ENCODE measurements at places on chromosomes 4 and X.

GRCh38 chr4:16227462-16227868, 1.2 kb upstream of the TAPT1 start:
- peak; percentile 4 for DNase-seq

GRCh38 chr4:14076776-14077175, 449.3 kb upstream of the BOD1L1 start:
- DNase-seq = no peak

- DNase-seq = no peak
Measured at GRCh38 chrX:128975745-128976144, 547.5 kb downstream of the SMARCA1 start.

- DNase-seq = no peak
Measured at GRCh38 chrX:48894891-48895290, 2.7 kb downstream of the TIMM17B start.

GRCh38 chrX:23327104-23327503, 7.5 kb upstream of the PTCHD1 start:
- no peak for DNase-seq

DNA sequence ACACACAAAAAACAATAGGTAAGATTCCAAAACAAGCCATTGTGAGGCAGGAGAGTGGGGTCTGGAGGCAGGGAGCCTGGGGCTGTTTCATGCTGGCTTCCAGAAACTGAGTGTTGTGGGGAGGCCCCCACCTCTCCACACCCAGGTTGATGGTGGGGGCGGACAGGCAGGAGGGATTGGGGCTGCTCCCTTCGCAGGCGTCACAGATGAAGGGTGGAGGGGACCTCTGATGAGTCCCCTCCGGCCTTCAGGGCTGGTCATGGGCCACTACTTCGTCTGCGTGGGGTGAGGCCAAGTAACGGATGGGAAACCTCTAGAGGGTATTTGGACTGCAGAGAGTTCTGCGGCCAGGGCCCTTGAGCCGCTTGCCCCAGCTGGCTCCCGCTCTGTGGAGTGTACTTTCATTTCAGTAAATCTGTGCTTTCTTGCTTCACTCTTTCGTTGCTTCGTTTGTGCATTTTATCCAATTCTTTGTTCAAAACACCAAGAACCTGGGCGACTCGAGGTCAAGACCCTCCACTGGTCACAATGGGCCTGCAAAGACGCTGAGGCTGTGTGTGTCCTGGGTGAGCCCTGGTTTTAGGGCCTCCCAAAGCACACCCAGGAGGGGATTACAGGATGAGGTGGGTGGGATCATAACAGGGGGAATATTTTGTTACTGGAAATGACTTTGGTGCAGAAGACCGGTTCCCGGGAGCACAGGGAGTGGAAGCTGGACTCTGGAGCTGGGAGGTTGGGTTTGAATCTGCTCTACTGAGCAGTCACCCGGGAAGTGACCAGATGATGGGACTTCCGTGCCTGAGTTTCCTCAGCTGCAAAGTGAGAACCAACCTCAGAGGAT, 83.7 kb upstream of the ADRA2C start:
- no peak for DNase-seq

- DNase-seq = no peak
Measured at GRCh38 chr4:117225471-117225870, 140.1 kb upstream of the TRAM1L1 start.

GRCh38 chrX:101252634-101253033, 33.0 kb downstream of the DRP2 start:
- DNase-seq = no peak

DNA sequence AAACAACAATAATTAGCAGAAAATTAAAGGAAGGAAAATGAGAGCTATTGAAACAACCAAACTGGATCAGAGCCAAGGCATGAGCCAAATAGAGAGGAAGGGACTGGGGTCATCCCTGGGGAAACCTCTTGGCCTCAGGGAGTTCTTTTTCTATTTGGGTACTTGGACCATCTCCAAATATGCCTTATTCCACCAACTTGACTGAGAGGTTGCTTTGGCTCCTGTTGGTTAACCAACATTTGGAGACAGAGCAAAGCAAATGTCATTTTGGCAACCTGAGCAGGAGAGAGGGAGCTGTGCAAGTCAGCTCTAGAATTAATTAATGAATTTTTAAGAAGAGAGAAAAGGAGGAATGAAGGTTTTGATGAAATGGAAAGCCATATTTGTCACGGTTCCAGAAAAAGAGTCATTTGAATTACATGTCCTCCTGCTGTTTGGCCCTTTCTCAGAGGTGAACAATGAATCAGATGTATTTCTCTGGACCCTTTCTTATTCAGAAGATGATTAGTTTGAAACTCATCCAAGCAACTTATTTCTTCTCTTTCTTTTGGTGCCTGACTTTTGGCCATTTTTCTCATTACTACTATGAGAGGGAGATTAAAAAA, 119.1 kb downstream of the CNKSR2 start:
- DNase-seq = no peak

- no peak for DNase-seq
Measured at GRCh38 chr4:76434901-76435527, at the start of gene SHROOM3. SHROOM3 (plus strand) TSS chr4:76435229; CDS start chr4:76436053, 824 bp downstream.

DNA sequence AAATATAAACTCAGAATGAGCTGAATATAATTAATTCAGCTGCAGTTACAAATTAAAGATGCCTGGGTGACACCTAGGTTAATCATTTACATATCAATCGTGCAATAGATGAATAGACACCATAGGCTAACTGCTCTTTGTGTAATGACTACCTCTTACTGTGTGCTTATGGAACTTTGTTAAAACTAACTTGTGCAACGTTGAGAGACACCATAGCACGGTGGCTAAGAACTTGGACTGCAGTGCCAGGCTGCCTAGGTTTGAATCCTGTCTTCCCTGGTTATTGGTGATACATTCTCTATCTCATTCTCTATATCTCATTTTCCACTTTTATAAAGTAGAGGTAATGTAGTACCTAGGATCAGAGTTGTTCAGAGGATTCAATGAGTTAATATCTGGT, 46.9 kb downstream of the SMAD1 start:
- no peak for DNase-seq

GRCh38 chrX:43655151-43656004, 721 bp upstream of the MAOA start:
- peak; percentile 9 for DNase-seq

DNA sequence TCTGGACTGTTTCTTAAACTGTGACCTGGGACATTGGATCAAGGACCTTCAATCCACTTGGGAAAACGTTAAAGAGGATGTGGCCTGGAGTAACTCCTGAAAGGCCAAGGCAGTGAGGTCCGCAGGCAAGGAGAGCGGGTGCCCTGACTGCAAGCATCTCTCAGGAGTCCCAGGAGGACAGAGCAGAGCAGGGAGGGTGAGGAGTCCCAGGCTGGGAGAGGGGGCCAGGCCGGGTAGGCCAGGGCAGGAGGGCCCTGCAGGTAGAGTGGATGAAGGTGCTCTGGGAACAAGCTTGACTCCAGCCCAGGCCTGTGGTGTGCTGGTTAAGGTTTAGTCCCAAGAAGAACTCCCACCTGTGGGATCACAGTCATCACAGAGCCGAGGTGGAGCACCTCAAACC, 13.8 kb downstream of the PNMA6E start:
- no peak for DNase-seq

DNA sequence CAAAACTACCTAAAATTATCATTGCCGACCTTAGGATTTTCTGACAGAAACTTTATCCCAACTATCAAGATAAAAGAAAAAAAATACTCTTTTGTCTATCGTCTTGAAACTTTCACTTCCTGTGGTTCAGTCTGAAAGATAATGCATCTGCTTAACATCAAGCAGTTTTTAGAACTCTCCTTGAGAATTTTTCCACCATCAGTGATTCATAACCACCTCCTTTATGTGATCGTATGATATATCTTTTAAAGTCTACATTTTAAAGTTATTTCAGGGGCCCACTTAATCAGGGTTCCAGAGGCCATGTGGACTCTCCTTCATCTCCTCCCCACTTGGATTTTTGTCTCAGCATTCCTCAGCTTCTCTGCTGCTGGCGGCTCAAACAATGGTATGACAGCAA, 272.8 kb upstream of the TENM3 start:
- no peak for DNase-seq

GRCh38 chr4:30863021-30863420, 142.9 kb downstream of the PCDH7 start:
- DNase-seq = no peak

- peak; percentile 11 for DNase-seq
Measured at GRCh38 chrX:40933132-40933705, 152.0 kb upstream of the USP9X start.

DNA sequence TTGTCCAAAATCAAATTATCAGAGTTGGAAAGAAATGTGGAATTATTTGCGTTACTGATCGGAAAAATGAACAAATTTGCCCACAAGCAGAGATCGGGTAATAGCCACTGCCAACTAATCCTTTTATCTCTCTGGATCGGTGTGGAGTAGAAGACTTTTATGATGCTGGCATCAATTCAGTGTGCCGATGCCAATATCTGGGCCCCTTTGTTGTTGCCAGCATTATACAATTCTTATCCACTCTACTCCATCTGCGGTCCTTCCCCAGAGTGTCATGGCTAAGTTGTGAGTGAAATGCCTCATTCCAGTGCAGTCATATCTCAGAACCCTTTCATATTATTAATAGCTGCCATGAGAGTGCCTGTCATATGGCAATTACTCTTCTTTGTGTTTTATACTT, 660.2 kb downstream of the ADGRL3 start:
- no peak for DNase-seq

- DNase-seq = no peak
Measured at GRCh38 chr4:75679876-75680575, 6.8 kb upstream of the G3BP2 start.

DNA sequence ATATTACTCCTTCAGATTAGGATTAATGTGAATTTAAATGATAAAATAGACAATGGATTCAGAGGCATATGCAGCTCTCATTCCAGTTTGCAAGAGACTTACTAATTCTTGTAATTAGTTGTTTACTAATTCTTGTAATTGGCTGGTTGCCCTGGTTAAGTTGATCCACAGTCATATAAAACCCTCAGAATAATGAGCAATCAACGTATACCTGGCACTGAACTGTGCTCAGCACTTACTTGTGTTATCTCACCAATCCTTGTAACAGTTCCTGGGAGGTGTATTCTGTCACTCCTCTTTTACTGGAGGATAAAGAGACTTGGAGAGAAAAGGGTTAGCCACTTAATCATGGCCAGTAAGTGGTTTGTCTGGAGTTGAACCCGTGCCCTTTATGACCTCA, 10.5 kb downstream of the HERC5 start:
- DNase-seq = no peak

- DNase-seq = no peak
Measured at GRCh38 chrX:70508296-70508911, 63.8 kb downstream of the DLG3 start.

DNA sequence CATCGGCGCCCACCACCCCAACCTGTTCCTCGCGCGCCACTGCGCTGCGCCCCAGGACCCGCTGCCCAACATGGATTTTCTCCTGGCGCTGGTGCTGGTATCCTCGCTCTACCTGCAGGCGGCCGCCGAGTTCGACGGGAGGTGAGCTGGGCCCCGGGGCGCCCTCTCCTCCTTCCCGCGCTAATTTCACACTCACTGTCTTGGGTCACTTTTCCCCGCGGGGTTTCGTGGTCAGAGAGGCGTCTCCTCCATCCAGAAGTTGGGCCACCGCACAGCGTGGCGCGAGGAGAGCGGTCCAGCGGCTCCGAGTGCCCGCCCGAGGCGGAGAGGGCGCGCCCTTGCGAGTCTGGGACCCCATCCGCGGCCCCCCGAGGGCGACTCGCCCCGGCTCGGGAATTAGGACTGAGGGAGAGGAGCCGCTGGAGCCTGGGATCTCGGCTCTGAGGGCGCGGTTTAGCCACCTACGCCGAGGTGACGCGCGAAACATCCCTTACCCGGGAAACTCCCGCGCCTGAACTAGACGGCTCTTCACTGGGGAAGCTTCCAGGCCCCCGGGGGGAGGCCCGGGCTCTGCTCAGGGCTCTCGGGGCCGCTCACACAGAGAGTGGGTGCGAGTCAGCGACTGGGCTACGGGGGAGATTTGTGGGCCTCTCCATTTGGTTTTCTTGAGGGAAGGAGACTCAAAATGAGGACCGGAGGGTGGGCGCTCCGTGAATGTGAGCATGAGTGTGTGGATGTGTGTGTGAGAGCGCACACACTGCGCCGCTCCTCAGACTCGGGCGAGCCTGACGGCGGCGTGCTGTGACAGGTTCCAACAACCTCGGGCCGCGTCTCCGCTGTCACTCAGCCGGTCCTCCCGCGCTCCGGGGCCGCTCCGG, 551 bp downstream of the NPNT start:
- DNase-seq = no peak

DNA sequence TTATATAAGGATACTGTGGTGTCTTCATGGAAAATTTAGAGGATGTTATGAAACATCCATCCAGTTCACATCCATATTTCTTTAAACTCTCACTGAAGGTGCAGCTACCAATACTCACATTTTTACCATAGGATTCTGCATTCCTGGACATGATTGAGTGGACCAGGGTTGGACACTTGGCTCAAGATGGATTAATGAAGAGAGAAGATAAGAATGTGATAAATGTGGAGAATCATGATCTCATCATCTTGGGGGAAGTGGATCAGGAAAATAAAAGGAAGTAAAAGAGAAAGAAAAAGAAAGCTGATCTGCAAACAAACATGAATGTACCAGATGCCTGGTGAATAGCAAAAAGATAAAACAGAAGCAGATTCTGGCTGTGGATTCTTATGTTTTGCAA, 175.4 kb downstream of the NPFFR2 start:
- no peak for DNase-seq

DNA sequence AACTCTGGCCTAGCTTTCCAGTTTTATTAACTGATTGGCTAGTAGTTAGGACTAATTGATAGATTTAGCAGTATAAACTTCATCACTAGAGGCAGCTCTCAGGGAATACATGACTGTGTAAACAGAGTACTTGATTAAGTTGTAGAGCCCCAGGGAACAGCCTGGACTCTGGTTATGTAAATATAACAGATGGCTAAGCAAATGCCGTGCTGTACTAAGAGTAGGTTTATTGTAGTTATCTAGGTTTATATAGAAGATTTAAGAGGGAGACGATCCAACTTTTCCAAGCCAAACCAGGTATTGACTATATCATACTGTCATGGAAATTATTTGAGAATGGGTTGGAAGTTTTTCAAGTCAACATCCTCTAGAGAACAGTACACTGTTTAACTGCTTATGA, 463.4 kb upstream of the GRID2 start:
- no peak for DNase-seq

DNA sequence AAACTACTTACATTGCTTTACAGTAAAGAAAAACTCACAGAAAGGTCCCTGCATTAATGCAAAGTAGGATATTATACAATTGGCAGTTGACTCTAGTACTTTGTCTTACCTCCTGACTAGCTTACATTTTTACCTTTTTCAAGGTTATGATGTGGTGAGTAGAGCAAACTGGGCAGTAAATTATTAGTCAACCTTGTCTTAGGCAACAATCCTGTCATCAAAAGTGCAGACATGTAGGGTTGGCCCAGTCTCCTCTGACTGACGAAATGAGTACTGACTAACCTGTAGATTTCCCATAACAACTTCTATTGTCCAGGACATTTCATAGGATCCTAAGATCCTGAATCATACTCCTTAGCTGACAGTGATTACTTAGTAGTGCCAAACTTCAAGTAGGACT, 142.0 kb upstream of the NUDT6 start:
- no peak for DNase-seq

DNA sequence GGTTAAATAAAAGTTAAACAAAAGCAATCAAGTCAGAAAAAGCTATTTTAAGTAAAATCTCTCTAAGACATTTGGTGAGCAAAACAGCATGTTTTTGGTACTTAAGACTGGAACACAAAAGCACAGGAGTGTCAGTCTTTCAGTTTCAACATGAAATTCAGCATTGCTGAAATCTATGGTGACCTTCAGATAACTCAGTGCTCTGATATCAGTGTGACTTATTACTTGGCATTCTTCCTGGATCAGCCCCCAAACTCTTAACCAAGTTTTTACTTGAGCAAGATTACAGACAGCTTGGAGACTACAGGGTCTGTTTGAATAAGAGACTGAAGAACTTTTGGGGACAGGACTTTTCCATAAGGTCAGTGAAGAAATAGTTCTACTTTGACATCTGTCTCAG, 437.2 kb downstream of the RAPGEF2 start:
- DNase-seq = no peak
